ENCODE measurements at places on chromosomes 7 and 10. TPM values are rescaled to one million over a fixed set of nuclear protein-coding genes. Genes with fewer than 3 reads are reported as not detected.

DNA sequence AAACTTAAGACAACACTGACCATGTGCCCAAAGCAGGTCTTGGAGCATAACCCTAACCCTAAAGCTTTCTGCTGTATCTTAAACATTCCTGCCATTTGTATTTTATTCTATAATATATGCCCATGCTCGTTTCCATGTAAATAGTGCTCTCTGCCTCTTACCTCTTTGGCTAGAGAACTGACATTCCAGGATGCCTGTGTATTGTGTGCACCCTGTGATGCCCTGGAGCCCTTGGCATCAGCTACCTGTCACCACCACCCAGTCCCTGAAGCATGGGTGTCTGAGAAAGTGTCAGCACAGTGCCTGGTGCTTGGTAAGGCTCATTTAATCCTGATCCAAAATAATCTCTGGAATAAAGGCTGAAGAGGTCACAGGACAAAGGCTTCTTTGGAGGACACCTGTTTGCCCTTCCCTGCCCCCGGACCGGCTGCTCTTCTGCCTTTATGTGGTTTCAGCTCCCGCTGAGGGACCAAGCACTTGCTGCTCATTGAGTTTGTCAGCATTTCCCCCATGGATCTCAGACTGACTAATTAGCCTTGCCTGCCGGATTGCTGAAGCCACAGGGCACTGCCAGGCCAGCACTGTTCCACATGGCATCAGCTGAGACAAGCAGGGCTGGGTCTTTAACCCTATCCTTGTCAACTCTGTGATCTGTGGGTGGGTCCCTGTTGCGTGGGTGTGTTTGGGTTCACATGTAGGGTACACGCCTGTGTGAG is 139.1 kb upstream of the SORCS3 start:
- DNase-seq, result no peak

DNA sequence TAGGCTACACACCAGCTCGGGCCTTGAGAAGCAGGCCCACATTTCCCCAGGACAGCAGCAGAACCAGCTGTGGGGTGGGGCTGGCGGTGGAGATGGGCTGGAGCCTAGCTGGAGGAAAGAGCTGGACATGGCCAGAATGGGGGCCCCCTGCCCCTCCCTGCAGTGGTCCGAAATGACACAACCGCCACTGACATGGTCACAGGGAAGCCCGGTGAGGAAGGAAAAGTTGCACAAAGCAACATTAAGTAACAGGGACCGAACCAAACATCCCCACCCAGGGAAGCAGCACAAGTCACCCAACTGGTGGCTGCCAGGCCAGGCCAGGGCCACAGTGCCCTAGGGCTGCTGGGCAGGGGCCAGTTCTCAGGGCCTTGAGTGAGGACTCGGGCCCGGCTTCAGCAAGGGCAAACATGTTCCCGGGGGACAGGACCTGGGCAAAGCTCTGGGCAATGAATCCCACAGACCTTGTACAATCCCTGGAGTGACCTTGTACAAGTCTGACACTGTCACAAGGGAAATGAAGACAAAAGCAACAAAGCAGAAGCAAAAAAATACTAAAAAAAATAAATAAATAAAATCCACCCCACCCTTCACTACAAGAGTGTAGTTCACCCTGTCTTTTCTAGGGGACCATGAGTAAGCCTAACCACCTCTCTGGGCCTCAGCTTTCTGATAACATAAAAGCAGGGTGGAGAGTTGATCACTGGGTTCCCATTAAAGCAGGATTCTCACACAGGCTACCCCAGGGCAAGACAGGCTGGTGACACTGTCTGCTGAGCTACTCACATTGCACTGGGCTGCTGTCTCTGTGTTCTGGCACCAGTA is 33.0 kb downstream of the PSAP start:
- DNase-seq, result no peak

GRCh38 chr10:133124357-133125211 is 35.4 kb upstream of the KNDC1 start:
- DNase-seq, result no peak

GRCh38 chr7:32639122-32639521 is 143.8 kb downstream of the AVL9 start:
- no peak for DNase-seq

The FBXO24 gene
- total RNA-seq, result 0.92 TPM

The ANTXRL gene
- total RNA-seq, result not detected

The HSPA12A gene
- total RNA-seq, result 3.6 TPM

The ALKBH4 gene
- total RNA-seq, result 25.5 TPM

The GBX1 gene
- total RNA-seq, result not detected

Measured in LHCN-M2 (cell line).